CD4-positive, alpha-beta T cell treated with Interleukin-2 at 100 ng/mL for 4 hours (primary cell): ENCODE measurements at places on chromosomes 12 and 14.

DNA sequence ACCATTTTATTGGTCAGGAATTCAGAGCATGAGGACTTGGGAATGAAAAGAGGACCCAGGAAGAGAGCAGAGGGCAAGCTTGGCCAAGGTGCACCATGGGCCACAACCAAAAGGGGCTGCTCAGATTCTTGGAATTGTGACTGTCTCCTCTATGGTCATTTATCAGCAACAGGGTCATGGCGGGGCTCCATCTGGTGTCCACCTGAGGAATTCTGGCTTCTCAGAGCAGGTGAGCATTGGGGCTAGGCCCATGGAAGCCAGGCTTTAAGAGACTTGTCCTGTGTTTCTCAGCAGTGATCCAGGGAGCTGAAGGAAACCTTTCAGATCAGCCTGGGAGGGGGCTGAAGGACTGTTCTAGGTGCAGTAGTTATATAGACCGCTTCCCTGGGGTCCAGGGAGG lies 2.6 kb upstream of the RIN3 start:
- DNase-seq, result no peak

GRCh38 chr14:52922656-52923055 lies 28.2 kb downstream of the FERMT2 start:
- no peak for DNase-seq

DNA sequence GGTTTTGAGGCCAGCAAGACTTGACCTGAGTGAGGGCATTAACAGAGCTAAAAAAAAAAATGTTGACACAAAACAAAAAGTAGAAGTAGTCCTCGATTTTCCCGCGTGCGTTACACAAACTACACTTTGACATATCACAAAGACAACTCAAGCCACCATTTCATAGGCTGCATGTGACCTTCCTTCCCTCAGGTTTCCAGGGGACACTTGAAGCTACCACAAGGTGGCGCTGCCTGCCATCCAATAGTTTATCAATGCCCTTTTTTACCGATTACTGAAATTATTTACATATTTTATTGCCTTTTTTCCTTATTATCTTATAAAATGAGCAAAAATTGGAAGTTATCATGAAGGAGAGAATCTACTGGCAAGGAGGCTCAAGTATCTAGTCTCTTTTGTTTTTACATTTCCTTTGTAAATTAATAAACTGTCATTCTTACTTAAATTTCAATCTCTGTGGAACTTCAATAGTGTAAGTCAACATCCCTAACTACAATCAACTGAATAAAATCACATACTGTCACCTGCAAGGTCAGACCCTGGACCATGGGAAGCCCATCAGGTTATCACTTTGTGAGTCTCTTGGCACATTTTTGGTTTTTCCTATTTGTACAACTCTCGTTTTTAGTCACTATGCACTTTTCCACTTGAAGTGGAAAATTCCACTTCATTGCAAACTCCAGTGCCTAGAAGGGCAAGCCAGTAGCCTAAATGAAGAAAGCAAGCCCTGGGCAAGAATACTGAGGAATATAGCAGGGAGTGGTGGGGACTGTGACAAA lies 84.6 kb upstream of the CPSF6 start:
- peak; percentile 84 for DNase-seq

- DNase-seq, result no peak
Measured at GRCh38 chr14:35910191-35910590, 84.1 kb downstream of the BRMS1L start.

- DNase-seq, result no peak
Measured at GRCh38 chr14:63283884-63284248, 34.9 kb downstream of the GPHB5 start.

DNA sequence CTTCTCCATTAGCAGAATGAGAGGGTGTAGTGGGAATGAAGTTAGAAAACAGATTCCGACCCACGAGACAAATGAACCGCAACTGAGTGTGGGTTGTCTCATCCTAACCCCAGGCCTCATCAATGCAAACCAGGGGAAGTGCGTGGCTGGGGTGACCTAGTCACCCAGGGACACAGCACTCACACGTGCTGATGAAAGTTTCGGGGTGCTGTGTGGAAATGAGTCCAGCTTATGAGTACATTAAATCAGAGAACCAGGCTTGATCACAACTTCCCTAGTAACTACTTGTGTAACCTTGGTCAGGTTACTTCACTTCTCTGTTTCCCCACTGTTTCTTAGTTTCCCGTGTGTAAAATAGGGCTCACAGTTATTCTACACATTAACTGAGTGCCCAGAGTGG lies 95.4 kb upstream of the CDKN3 start:
- no peak for DNase-seq

DNA sequence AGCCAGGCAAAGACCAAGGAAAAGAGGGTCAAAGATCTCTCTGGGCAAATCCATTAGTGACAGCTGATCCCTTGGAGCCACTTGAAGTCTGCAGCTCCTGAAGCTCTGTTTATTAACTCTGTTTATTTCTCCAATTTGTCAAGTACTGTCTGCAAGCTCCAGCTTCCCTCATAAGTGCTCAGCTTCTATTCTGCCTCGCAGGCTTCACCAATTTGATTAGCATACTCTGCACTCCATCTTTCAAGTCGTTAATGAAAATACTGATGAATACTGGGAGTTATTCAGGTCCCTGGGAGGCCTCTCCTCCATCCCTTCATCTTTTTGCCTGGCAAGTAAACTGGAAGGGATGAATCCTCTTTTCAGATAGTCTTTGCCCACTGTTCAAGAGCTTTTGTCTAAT lies 54.3 kb downstream of the TTC9 start:
- DNase-seq, result no peak

DNA sequence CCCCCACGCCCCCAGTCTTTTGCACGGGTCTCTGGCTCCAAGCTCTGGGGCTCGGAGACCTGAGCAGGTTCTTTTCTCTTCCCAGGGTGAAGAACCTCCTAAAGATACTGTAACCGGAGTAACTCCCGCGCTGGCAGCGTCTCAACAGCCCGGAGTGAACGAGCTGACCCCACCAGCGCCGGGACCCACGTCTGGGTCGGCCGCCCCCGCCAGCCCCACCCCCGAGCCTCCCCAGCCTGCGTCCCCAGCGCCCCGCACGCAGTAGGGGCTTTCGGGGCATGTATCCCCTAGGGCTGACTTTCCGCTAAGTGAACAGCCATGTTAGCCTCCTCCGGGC lies 858 bp downstream of the SLC35F4 start:
- no peak for DNase-seq

GRCh38 chr14:100592461-100592891 lies 5.3 kb upstream of the BEGAIN start:
- no peak for DNase-seq

DNA sequence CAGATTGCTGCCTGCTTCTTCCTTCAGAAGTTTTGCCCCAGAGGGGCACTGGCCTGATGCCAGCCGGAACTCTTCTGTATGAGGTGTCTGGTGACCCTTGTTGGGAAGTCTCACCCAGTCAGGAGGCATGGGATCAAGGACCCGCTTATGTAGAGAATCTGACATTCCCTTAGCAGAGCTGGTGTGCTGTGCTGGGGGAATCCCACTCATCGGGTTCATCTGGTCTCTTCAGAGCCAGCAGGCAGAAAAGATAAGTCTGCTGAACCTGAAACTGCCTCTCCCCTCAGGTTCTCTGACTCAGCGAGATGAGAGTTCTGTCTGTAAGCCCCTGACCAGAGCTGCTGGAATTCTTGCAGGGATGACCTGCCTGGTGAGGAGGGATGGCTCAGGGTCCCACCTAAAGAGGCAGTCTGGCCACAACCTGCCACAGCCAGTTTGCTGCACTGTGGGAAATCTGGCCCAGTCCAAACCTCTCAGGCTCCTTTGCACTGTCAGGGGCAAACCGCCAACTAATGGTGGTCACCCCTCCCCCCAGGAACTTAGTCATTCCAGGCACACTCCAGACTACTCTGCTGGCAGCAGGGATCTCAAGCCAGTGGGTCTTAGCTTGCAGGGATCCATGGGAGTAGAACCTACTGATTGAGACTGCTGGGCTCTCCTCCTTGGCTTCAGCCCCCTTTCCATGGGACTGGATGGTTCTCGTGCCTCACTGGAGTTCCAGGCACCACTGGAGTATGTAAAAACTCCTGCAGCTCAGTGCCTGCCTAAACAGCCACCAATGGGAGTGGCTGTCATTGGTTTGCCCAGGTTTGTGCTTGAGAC lies 4.1 kb downstream of the CLEC2D start:
- DNase-seq, result peak; percentile 59

GRCh38 chr12:54975875-54976274 lies 8.7 kb downstream of the TESPA1 start:
- DNase-seq, result no peak

DNA sequence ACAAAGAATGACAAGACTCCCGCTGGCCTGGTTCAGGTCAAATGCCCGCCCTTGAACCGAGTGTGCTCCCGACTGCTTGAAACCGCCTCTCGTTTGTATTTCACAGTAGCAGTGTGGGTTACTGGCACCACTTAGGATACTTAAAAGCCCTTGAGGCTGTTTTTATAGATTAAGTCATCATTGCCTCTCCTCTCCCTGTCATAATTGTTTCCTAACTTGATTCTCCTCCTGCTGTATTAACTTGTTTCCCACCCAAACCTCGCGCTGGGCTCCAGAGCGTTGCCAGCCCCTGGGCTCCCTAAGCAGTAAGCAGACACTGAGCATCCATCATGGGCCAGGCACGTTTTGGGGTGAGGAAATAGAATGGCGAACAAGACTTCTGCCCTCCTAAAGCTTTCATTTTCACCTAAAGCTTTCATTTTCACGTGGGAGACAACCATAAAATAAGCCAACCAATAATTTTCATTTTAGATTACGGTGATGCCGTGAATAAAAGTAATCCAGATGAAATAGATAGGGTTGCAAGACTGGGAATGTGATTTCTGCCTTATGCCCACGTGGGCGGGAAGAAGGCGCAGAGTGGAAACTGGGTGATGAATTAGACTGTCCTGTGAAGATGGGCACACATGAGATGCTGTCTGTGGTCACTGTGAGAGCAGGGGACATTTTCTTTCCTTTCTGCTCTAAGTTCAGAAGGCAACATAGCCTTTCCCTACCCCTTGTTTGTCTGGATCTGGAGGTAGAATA lies 97.5 kb downstream of the PPP2R5C start:
- DNase-seq, result no peak

DNA sequence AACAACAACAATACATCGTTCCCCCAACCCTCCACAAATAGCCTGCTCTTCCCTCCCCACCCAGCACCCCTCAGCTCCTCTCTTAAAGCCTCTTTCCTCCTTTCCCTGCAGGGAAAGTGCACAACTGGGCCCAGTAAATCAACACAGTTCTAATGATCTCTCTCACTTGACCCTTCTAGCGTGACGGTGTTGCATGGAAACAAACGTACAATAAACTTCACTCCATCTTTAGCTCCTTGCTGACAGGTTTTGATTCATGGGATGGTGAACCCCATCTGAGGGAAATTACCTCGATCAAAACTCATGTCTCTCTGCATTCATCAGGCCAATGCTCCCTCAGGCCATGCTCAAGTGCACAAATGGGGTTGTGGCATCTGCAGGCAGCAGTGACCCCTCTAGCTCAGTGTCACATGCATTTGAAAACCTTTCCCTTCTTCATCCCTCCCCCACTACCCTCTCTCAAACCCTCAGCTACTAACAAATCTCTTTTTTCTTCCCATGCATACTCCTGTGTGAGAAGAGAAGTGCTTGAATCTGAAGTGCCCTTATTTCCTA lies 22.9 kb downstream of the GDF11 start:
- no peak for DNase-seq

- DNase-seq, result no peak
Measured at GRCh38 chr14:52846591-52846990, 55.2 kb upstream of the GNPNAT1 start.

GRCh38 chr12:118432812-118433545 lies 56.6 kb downstream of the SUDS3 start:
- DNase-seq, result no peak

GRCh38 chr12:115032521-115032920 lies 348.5 kb upstream of the TBX3 start:
- no peak for DNase-seq

DNA sequence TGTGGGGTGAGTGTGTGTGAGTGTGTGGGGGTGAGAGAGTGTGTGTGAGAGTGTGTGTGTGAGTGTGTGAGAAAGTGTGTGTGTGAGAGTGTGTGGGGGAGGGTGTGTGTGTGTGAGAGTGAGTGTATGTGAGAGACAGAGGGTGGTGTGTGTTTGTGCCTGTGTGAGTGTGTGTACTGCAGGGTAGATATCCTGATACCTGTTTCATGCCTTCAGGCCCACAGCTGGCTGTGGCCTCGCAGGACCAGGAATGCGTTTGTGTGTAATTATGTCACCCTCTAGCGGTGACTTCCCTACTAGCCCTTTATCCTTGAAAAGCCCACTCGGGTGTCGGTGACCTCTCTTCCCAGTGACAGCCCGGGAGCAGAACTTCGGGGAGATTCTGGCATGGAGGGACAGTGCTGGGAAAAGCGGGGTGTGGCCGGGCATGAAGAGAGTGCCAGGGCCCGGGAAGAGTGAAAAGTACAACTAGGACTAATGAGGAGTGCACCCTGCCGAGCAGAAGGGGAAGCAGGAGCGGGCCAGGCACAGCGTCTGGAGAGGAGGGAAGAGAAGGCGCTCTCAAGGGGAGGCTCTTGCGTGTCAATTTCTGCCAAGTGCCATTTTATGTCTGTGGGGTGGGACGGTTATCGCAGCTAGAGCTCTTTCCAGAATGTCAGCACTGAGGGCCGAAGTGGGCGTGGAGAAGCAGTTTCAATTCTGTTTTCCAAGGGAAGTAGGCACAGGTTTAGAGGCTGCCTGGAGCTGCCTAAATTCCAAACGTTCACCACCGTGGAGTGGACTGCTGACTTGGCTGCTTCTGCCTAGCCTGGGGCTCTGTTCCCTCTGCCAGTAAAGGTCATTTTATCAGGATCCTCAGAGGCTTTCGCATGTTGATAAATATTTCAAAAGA lies 11.0 kb upstream of the FBXL14 start:
- peak; percentile 78 for DNase-seq

DNA sequence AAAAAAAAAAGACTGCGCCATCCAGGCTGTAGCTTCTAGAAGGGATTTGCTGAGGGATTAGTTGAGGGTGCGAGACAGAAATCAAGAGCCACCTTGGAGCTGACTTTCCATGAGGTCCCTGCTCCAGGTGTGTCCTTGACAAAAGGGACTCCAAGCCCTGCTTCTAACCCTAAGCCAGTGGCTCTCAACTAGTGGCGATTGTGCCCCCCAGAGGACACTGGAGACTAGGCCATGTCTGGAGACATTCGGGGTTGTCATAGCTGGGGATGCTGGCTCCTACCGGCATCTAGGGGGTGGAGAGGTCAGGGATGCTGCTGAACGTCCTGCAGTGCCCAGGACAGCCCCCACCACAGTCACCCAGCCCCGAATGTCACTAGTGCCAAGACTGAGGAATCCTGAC lies 40.6 kb downstream of the SPRING1 start:
- no peak for DNase-seq
